IPS DF 6.9 (cell line): ENCODE measurements at places on chromosomes 11 and 22.
A peak's percentile ranks its signal among the peaks of the same experiment; 100 is the strongest.

DNA sequence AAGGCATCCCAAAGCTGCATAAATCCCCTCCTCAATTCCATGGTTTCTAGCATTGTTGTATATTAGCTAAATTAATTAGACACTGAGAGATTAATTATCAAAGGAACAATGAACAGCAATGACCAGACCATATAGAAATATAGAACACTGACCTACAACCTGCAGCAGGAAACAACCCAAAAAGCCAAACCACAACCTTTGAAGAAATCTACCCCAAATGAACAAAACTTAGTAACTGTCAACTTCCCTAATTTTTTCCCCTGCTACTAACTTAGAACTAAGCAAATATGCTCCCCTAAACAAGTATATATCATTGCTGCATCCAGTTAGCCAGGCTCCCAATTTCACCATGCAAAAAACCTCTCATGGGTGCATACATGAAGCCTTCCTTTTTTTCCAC lies 268.0 kb upstream of the ANO3 start:
- DNase-seq = no peak

- no peak for DNase-seq
These were observed 67.4 kb downstream of the ANO3 start for GRCh38 chr11:26399336-26399735.

DNA sequence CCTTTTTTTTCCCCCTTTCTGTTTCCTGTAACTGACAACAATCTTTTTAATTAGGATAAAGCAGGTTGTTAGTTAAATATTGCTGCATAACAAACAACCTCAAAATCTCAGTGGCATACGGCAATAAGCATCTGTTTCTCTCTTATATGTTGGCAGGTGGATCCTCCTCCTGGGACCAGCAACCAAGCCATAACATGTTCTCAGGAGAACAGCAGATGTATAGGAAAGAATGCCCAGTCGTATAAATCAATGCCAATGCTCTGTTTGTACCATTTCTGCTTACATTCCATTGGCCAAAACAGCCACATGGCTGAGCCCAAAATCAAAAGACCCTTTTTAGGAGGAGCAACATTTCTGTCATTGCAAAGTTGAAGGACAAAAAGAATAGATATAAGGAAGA lies 445.7 kb downstream of the AASDHPPT start:
- DNase-seq = no peak

DNA sequence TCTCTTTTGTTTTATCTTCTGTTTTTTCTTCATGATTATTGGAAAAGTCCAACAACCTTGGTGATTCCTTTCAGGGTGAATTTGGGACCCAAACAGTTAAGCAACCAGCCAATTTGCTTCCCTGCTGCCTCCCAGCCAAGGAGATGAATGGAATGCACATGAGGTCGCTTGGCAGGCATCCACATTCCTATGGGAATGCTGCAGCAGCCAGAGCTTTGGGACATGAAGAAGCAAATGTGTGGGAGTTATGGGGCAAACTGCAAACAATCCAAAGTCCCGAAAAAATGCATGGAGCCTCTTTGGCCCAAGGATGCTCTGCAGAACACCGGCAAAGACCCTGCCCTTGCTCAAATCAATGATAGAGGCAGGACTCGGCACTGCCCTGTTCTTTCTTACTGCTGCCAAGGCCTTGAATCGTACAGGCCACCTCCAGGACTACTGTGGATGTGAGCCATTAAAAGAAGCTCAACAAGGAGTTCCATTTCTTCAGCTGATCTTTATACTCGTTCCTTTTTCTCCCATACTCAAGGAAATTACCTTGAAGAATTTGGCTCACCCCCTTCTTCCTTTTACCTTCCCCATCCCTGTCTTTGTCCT lies 117.3 kb upstream of the TEAD1 start:
- DNase-seq = peak; percentile 48

GRCh38 chr11:115348416-115348815 lies 155.8 kb downstream of the CADM1 start:
- DNase-seq = no peak

- no peak for DNase-seq
These were observed 43.2 kb downstream of the PIK3C2A start for GRCh38 chr11:17164361-17165246.

GRCh38 chr22:32854351-32854804 lies 52.9 kb downstream of the TIMP3 start:
- DNase-seq = no peak

GRCh38 chr11:45423036-45423435 lies 136.9 kb upstream of the SYT13 start:
- DNase-seq = no peak

DNA sequence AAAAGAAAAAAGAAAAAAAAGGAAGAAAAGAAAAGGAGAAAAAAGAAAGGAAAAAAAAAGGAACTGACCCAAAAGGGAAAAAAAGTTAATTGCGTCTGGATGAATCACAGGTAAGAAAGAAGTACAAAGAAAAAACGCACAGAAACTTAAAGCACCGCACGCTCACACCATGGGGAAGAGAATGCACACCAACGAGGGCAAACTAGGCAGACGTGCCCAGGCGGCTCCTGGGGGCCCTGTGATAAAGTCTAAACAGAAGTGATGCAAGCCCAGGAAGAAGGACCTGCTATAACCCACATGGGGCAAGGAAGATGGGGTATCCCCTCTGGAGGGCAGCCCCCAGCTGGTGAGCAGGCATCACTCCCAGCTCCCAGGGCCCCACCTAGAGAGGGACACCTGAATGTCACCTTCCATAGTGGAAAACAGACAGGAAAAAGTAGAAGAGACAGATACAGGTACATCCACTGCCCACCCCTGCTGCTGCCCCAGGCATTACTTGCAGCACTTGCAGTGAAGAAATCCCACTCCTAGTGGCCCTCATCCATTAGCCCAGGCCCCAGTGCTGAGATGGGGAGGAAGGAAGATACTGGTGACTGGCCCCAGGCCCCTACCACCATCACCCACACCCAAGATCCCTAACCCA lies 28.9 kb downstream of the NAP1L4 start:
- no peak for DNase-seq

DNA sequence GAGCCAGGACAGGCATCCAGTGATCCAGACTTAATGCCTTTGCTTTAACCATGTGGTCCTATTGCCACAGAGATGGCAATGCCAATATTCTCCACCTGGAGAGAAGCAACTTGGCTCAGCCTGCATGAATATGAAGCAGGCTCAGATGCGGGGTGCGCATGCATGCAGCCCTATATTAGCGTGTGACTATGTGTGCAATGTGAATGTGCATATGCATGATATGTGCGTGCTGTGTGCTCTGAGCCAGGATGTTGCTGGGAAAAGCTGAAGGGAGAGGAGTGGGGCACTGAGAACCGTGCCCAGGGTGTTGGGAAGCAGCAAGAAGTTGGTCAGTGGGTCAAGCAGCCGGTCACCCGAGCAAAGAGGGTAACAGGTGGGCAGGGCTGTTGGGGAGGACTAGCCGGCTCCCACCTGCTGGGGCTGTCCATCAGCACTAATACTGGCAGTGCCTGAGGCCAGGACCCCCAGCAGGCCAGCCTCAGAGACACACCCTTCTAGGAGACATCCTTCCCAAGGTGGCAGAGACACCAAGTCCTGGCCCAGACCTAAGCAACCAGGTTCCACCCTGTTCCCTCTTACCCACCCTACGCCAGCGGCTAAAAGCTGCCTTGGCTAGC lies 24.8 kb upstream of the MYOD1 start:
- no peak for DNase-seq

- no peak for DNase-seq
These were observed 11.7 kb downstream of the SAA1 start for GRCh38 chr11:18277565-18278271.

DNA sequence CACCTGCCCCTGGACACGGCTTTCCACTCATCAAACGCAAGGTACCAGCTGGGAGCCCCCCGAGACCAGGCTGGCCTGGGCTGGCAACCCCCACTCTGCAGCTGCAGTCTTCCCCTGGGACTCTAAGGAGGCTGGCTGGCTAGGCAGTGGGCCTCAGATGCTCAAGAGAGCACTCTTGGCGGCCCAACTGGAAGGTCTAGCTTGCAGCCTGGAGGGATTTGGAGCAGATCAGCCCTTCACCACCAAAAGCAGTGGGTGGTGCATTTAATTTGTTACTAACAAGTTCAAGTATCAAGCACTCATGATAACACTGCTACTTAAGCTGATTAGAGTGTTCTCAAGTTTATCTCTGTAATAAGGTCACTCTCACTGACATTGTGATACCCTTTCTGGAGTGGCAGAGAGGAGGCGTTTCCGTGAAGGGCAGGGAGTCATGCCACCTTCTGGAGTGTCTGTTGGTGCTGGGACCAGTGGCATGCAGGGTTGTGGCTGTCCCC lies 21.5 kb downstream of the C22orf23 start:
- DNase-seq = no peak

- DNase-seq = no peak
These were observed 45.7 kb downstream of the GNB1L start for GRCh38 chr22:19808873-19809478.

- no peak for DNase-seq
These were observed 10.6 kb upstream of the GLYATL1 start for GRCh38 chr11:58928691-58929090.

DNA sequence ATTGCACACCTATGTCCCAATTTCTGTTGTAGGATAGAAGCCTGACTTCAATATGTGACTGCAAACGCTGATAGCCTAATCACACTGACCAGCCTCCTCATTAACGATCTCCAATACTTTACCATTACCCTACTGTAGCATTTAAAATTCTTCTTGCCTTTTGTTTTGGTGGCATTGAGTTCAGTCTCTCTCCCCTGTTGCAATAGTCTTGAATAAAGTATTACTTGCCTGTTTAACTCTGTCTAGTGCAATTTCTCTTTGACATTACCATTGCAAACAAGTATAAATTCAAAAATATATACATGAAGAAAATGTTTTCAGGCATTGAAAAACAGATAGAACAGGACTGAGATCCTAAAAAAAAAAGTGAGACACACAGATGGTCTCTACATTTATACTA lies 649.1 kb upstream of the B3GAT1 start:
- no peak for DNase-seq

- no peak for DNase-seq
These were observed 766.1 kb upstream of the ARHGAP42 start for GRCh38 chr11:99920956-99921355.

DNA sequence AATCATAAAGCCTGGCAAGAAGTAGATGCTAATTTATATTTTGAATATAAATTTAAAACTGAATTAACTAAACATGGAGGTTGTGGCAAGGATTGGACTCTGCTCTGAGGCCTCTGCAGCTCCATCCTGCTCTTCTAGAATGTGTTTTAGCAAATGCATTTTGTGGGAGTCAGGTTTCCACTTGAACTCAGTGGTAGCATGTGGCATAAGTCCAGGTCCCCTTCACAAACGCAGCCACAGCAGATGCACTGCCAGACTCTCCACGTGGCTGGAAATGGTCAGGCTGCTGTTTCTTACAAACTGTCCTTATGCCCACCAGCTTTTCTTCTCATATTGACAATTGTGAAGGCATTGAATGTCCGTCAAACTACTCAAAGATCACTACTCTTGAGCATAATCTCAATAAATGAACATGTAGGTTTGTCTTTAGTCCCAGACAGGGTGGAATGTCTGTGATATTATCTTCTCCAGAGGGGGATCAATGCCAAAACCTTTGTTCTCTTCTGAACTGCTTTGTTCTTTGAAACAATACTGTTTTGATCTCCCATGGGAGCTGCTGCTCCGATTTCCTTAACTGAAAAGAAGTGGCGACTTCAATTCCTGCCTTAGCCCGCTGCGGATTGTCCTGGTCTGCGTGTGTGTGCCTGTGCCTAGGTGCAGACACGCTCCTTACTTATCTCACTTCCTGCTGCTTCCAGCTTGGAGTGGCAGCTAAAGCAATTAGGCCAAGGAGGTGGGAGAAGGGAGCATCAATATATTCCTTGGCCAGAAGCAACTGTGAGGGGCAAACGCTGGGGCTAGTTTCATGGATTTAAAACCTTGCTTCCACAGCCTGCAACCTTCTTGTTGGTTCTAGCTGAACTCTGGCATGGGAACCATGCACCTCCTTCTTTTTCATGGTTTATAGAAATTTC lies 24.2 kb downstream of the EIF4G2 start:
- no peak for DNase-seq

DNA sequence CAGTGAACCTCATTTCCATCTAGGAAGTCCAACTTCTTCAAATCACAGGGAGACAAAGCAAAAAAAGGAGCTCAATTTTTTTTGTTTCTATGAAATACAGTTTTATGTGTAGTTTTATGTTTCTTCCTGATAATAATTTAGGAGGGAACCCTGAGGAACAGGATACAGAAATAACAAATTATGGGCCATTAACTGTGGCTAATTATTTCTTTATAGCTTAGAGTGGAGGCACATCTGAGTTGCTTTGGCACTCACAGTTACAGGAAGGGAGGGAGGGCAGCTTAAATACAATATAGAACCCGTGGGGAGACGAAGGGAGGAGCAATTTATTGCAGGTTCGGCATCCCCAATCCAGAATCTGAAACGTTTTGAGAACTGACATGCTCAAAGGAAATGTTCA lies 37.1 kb upstream of the HORMAD2 start:
- DNase-seq = no peak

DNA sequence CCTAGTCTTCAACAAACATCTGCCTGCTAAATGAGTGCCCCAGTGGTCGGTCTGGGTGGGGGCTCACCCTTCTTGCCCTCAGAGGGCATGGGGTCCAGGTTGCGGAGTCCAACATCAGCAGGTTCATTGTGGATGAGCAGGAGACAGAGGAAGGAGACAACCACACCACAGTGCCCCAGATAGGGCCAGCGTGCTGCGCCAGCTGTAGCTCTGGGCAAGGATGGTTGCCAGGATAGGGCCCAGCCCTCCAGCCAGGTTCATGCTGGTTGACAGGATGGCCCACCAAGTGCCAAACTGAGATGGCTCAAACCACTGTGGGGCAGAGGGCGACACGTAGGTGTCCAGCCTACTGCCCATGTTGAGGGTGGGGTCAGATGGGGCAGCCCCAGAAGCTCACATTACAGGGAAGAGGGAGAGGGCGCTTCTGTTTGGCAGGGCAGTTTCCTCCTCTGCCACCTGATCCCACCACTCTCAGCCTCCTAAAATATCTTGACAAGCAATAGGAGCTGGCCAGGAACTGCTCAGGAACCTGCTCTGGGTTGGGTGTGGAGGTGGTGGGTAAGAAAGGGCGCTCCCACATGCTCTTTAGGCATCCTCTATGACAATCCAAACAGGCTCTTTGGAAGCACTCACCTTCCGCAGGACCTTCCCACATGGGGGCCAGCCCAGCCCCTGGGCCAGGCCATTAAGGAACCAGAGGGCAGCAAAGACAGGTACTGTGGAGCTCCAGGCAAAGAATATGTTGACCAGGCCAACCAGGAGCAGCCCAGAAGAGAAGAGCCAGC lies 2.9 kb downstream of the SLC37A4 start:
- no peak for DNase-seq

DNA sequence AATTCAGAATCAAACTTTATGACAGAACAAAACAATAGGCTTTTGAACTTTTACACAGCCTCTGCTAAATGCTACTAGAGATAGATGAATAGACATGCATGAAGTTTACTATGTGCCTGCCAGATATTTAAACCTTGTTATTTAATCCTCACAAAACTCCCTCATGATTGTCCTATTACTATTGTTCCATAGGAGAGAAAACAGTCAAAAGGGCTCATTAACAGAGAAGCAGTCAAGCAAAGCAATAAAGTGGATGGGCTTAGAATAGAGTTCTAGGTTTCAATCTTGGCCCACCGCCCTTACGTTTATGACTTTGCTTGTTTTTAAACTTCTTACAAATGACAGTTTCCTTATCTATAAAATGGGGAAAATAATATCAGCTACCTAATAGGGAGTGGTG lies 12.9 kb downstream of the CWC15 start:
- no peak for DNase-seq
